ENCODE measurements at places on chromosomes 5 and 9. TPM values are rescaled to one million over a fixed set of nuclear protein-coding genes. Genes with fewer than 3 reads are reported as not detected.

- no peak for DNase-seq
These were observed 202.0 kb downstream of the FSTL4 start for GRCh38 chr5:133410335-133410828.

PCDH12 gene
- 0.37 TPM for total RNA-seq

ADAMTS16 gene
- not detected for total RNA-seq

- DNase-seq, result no peak
These were observed 20.3 kb downstream of the AOPEP start for GRCh38 chr9:94746541-94747370.

- peak; percentile 68 for DNase-seq
These were observed 74.5 kb upstream of the BARHL1 start for GRCh38 chr9:132507670-132508469.

DNA sequence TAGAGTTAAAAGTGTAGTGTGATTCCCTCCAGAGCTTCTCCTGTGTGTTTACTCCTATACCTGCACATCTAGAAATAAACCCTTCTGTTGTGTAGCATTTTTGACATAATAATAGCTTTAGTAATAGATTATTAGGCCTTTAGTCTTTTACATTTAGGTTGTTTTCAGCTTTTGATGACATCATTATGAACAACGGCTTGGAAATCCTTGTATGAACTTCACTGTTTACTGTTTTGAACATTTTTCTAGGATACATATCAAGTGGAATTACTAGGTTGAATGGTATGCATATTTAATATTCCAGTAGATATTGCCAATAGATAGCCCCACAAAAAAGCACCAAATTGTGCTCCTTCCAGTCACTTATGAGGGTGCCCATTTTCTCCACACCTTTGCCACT, 174.0 kb downstream of the ARHGAP26 start:
- no peak for DNase-seq

DNA sequence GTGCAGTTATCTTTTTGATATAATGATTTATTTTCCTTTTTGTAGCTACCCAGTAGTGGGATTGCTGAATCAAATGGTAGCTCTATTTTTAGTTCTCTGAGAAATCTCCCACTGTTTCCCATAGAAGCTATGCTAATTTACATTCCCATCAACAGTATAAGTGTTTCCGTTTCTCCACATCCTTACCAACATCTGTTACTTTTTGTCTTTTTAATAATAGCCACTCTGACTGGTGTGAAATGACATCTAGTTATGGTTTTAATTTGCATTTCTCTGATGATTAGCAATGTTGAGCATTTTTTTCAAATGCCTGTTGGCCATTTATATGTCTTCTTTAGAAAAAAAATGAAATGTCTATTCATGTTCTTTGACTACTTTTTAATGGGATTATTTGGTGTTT, 94.7 kb downstream of the SERINC5 start:
- no peak for DNase-seq

DNA sequence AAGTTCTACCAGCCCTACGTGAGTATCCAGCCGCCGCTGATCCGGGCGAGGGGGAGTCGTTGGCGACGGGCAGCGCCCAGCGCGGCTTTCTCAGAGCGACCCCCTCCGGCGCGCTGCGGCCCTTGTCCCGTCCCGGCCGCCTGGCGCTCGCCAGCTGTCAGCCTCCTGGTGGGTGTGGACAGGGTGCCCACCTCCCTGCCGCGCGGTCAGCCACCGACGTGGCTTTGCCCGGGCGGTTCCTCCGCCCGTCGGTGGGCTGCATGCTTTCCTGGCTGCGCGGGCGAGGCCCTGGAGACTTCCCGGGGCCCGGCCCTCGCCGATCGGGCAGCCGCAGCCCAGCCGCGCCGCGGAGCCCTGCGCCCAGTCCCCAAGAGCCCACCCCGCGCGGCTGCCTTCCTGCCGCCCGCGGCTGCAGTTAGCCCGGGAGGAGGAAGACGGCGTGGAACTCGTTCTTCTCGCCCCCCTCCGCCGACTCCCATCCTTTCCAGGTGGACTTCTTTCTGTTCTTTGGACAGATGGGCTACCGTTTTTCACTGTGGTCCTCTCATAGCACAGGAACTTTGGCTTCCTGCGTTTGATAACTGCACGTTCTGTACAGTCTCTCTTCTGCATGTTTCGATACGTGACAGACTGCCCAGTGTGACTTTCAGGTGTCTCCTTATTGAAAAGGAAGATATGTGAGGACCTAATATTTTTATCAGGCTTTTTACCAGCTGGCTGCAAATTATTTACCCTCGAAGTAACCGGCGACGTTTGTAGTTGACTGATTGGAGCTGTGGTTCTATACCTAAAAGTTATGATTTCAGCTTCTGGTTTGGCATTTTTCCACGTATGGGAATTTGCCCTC, 577 bp downstream of the AP3S1 start:
- no peak for DNase-seq

IL5 gene
- not detected for total RNA-seq

DNA sequence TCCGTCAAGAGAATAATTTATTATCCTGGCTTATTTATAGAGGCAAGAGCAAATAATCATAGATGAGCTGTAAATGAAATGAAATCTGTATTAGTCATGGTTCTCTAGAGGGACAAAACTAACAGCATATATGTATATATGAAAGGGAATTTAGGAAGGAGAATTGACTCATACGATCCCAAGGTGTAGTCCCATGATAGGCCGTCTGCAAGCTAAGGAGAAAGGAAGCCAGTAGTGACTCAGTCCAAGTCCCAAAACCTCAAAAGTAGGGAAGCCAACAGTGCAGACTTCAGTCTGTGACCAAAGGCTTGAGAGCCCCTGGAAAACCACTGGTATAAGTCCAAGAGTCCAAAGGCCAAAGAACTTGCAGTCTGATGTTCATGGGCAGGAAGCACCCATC, 515.9 kb upstream of the CYLC2 start:
- no peak for DNase-seq

DNA sequence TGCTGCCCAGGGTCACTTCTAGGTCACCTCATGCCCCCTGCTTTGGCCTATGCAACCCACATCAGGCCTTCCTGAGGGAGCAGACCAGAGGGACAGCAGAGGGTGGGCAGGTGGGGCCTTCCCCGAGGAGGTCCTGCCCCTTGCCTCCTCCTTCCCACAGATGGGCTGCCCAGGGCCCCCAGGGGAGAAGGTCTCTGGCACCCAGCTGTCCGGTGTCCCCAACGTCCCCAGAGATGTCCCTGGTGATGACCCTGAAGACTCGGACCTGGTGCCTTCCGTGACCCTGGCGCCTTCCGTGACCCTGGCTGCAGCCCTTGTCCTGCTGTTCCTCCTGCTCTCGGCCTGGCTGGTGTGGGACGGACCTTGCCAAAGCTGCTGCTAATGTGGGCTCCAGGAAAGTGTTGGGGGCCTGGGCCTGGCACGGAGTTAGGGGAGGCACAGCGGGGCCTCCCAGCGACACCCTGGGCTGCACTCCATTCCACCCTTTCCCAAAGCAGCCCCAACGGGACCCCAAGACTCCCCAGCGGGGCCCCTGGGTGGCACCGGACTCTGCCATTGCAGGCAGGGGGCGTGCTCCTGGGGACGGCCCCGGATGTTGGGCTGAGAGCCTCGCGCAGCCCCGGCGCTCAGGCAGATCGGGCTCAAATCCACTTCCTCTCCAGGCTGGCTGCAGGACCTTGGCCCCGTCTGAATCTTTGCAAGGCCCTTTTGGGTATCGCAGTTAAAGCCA, 6.8 kb upstream of the SLC2A6 start:
- DNase-seq, result no peak

TNC gene
- total RNA-seq, result 316 TPM

DNA sequence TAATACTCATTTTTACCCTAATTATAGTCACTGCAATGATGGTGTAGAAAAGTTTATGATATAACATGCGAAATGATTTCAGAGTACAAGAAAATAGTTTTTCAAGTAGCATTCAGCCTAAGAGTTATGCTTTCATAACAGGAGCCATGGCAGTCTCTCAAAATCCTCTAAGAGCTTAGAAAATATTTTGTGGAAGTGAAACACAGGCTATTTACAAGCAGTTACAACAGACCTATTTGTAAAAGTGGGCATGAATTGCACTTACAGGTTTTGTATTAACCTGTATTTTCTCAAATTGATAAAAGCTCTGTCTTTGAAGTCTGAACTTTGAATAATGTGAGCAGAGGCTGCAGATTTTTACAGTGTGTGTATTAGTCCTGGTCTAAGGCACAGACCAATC, 523.3 kb downstream of the LRRC70 start:
- DNase-seq, result no peak

- DNase-seq, result no peak
These were observed 4.3 kb downstream of the NKD2 start for GRCh38 chr5:1012900-1013237.

DNA sequence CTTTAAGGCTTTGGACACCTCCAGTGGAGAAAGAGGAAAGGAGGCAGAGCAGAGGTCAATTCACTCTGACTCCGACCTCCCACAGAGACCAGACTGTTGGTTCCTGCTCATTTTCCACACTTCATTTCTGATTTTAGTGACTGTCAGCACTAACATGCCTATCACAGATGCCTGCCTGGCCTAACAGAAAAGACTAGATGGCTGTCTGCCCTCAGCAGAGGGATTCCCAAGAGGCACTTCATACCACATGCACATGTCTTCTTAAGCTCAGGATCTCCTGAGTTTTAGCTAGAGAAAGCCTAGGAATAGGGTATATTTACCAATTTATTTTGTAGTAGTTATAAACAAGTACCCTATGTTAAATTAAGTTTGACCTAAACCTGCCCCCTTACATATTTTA, 336.0 kb downstream of the ENC1 start:
- DNase-seq, result no peak

STKLD1 gene
- 1.5 TPM for total RNA-seq

- peak; percentile 93 for DNase-seq
These were observed at the start of gene TTF1 for GRCh38 chr9:132406554-132407122. Gene TTF1 (minus strand): TSS chr9:132406840. CDS start chr9:132402821, 4,019 bp downstream.

CSNK1A1 gene
- 159 TPM for total RNA-seq

IFNB1 gene
- not detected for total RNA-seq

CENPK gene
- total RNA-seq, result not detected

- no peak for DNase-seq
These were observed 6.5 kb downstream of the RORB start for GRCh38 chr9:74503666-74504065.

DNA sequence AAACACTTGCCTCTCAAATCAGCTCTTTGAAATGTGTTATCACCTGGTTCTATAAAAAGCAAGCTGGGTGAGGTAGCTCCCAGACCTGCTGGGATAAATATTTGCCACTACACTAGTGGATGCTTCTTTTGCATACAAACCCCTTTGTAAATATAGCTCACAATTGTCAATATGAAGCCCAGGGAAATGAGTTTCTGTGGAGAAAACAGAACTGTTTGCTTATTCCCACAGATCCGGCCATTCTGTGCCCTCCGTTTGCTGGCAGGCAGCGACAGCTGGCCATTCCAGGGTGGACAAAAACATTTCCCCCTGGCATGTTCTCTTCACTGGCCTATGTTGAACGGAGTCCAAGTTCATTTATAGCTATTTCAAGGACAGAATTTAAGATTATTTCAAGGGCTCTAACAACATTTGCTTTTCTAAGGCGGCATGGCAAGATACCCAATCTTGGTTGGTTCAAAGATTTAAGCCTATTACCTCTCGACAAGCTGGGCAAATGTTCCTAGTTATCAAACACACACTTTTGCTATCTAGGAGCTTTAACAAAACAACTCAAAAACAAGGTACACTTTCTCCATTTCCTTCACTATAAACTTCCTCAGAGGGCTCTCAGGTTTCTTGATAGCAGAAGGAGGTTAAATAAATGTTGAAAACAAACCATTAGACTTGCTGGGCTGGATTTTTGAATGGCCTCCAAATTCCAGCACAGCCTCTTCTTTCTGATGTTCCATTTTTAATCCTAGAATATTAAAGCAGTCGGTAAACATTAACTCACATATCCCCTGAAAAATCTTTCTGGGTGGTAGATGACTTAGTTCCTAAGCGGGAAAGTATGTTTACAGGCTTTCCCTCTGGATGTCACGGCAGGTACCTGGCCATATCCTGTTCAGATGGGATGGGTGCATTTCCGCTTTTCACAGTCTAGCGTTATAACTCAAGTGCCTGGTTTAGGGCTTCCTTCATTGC, 332.3 kb downstream of the PLK2 start:
- DNase-seq, result no peak

DNA sequence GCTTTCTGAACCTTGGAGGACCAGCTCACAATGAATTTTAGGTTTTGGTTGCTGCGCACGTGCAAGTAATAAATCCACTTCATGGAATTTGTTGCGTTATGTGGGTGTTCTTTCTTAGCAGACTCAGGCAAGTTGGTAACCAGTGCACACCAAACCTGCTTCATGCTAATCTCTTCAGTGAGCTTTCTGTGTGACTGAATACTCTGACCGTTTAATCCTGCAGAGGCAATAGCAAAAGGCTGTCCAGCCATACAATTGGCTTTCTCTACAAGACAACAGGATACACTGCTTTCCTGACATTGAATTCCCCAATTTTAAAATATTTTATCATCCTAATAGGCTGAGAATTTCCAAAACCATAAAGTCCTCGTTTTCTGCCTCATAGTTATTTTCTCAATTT, 10.3 kb downstream of the UGT3A2 start:
- DNase-seq, result no peak

- peak; percentile 42 for DNase-seq
These were observed 1.3 kb upstream of the TMEM250 start for GRCh38 chr9:136119883-136120393.

PCDHGC5 gene
- total RNA-seq, result 1.1 TPM
